ENCODE measurements at places on chromosomes 4 and X. TPM values are rescaled to one million over a fixed set of nuclear protein-coding genes. Genes with fewer than 3 reads are reported as not detected.

GRCh38 chrX:2748171-2748814 is 3.5 kb upstream of the XG start:
- no peak for DNase-seq

DNA sequence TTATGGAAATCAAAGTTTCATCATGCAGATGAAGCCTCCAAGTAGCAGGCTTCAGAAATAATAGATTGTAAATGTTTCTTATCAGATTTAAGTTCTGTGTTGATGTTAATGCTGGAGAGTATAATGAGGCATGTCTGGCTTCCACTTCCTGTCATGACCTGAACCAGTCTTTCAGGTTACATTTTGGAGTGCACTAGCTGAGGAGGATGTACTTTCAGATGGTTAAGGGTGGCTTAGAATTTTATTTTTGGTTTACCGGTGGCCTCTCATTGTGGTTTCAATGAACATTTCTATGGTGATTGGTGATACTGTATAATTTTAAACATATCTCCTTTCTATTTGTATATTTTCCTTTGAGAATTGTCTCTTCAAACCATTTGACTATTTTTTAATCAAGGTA is 890.4 kb downstream of the SH3BGRL start:
- no peak for DNase-seq

GRCh38 chr4:177128306-177128705 is 181.4 kb upstream of the NEIL3 start:
- no peak for DNase-seq

DNA sequence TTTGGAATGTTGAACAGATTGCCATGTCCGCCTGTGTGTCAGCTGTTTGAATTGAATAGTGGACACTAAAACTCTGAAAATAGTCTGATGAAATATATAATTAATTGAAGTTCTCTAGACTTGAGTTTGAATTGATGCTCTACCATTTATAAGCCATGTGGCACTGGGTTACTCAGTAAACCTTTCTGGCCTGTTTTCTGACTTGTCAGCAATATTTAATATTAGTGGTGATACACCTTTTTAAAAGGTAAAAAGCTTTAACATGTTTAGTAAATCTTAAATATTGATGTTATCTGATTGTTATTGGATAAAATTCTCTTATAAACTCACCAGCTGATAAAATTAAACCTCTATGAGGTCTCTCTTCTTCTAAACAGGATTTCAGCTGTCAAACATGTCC is 695.4 kb upstream of the HS3ST1 start:
- no peak for DNase-seq

GRCh38 chr4:46975812-46976553 is 17.4 kb downstream of the GABRA4 start:
- DNase-seq, result no peak

GRCh38 chrX:1598021-1598875 is 6.8 kb downstream of the AKAP17A start:
- no peak for DNase-seq

- no peak for DNase-seq
These were observed 103.8 kb downstream of the MAPK10 start for GRCh38 chr4:86256086-86256485.

GRCh38 chr4:90027565-90027964 is 99.6 kb upstream of the CCSER1 start:
- peak; percentile 51 for DNase-seq

Gene DAPP1
- 255 TPM for polyA plus RNA-seq

Gene SLC4A4
- polyA plus RNA-seq, result not detected

Gene GLOD5
- not detected for polyA plus RNA-seq

Data from naive B cell (primary cell).